WTC11 (cell line): ENCODE measurements at places on chromosomes 12 and 14.

- DNase-seq = no peak
Observed at GRCh38 chr12:77070800-77071449, 5.6 kb upstream of the E2F7 start.

DNA sequence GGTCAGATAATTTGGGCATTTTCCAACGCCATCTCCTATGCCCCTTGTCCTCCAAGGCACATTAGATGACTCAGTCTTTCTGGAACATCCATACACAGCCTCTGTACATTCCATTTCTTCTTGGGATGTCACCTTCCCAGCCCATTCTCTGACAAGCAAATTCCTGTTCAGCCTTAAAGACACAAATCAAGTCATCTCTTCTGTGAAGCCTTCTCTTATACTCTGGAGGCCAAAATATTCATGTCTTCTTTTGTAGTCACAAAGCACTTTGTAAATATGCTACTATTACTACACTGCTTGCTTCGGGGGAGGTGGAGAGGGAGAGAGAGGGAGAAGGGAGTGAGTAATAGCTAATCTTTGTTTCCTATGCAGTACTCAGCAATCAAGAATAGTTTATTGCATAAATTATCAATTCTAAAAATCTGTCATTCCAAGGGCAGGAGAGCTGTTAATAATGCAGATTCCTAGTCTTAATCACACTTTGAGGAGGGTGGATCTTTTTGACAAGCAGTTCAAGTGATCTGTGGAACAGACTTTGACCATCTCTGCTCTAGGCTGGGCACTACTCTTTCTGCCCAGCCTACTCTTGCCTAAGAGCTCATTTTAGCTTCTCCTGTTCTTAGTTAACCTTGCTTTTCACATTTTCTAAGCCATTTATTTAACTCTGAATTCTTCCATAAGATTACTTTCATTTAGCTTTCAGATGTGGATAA, 27.9 kb downstream of the KCNMB4 start:
- DNase-seq = no peak

- DNase-seq = no peak
Observed at GRCh38 chr12:65319688-65320200, 41.3 kb downstream of the MSRB3 start.

GRCh38 chr14:93126111-93126510, 10.4 kb upstream of the ITPK1 start:
- DNase-seq = no peak

- DNase-seq = no peak
Observed at GRCh38 chr12:56645201-56645716, 525 bp downstream of the ATP5F1B start.

- no peak for DNase-seq
Observed at GRCh38 chr14:70810621-70811020, 1.3 kb upstream of the MAP3K9 start.

- DNase-seq = no peak
Observed at GRCh38 chr12:69430942-69431590, 39.1 kb upstream of the FRS2 start.

- no peak for DNase-seq
Observed at GRCh38 chr12:94046626-94047410, 101.6 kb upstream of the PLXNC1 start.

DNA sequence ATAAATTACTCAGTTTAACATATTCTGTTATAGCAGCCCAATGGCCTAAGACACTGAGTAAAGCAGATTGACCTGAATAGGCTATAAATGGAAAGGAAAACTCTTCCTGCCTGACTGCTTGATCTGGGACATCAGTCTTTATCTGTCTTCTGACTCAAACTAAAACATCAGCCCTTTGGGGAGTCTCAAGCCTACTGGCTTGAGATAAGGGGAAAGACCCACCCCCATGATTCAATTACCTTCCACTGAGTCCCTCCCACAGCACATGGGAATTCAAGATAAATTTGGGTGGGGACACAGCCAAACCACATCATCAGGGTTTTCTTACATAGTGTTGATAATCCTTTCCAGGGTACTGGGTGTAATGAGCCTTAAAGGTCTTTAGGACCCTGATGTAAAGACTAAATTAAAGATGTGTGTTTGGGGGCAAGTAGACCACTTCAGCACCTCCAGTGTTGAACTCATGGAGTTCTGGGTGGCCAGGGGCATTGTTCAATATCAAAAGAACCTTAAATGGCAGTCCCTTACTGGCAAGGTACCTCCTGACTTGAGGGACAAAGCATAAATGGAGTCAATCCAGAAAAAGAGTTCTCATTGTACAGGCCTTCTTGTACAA, 67.8 kb downstream of the TSHR start:
- DNase-seq = no peak

DNA sequence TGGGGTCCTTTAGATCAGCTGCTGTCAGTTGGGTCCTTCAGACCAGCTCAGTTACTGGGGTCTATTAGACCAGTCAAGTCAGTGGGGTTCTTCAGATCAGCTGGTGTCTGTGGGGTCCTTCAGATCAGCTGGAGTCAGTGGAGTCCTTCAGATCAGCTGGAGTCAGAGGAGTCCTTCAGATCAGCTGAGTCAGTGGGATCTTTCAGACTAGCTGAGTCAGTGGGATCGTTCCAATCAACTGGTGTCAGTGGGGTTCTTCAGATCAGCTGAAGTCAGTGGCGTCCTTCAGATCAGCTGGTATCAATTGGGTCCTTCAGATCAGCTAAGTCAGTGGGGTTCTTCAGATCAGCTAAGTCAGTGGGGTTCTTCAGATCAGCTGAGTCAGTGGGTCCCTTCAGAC, 14.7 kb upstream of the LPCAT3 start:
- no peak for DNase-seq

DNA sequence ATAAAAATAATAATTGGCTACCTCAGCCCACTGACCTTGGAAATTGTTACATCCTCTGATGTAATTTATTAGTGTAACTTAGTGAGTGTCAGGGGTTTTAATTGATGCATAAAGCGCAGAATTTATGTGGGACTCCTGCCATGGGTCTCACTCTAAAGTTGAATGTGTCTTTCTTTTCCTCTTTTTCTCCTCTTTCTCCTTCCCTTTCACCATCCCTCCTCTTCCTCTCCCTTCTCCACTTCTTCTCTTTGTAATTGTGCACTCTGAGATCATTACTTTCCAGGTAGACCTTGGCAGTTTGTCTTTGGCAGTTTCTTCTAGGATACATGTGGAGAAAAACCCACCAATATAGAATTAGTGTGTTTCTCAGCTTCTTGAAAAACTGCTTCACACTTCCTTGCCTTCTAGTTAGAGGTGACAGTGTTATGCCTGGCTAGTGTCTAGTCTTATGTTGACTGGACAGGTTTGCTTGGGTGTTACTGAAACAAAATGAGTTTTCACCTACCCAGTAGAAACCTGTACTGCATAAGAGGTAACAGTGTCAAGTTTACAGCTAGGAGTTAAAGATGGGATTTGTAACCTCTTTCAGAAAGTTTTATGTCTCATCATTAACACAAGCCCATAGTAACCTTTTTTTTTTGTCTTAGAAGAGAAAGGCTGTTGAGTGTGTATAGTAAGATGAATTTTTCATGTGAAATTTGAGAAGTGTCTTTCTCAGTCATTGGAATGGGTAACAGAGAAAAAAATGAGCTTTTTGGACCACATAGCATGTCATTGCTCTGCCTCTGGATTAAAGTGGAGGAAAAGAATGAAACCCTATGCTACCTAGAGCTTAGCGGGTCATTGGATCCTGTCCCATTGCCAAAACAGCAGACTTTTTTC, 18.6 kb downstream of the PELI2 start:
- no peak for DNase-seq

GRCh38 chr14:105525861-105526775, at the start of gene TMEM121:
TMEM121 (plus strand) TSS chr14:105526583; CDS start chr14:105528835, 2,252 bp downstream.
- peak; percentile 54 for DNase-seq
